ENCODE measurements at places on chromosomes 16 and 17. TPM values are rescaled to one million over a fixed set of nuclear protein-coding genes. Genes with fewer than 3 reads are reported as not detected.
A peak's percentile ranks its signal among the peaks of the same experiment; 100 is the strongest.

The FAM171A2 gene
- total RNA-seq: 53.7 TPM

The CPNE7 gene
- total RNA-seq: 5.5 TPM

The TNFRSF12A gene
- total RNA-seq: 3.0 TPM

The PAQR4 gene
- total RNA-seq: 11.8 TPM

The CCL13 gene
- total RNA-seq: not detected

The SHISA9 gene
- 0.49 TPM for total RNA-seq

DNA sequence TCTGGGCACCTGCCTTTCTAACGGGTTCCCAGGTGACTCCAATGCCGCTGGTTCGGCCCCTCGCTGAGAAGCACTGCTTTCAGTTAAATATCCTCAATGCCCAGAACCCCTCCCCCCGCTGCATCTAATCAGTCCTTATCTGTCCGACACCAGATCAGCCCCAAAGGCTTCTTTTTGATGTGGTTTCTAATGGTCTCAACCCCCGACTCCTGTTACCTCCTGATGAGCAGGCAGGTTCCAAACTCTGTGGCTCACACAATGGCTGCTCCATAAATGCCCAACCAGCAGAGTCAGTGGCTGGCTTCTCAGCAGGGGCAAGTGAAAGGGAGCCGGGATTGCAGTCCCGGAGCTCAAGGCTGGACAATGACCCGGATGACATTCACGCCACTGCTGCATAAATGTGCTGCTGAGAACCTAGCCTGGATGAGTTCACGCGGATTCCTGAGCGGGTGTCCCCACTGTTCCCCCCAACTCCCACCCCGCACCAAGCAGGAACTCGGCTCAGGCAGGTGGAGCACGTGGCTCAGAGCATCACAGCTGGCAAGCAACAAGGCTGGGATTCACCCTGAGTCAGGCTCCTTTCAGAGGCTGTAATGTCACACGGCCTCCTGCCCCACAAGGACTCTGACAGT lies 1.0 kb upstream of the SLC38A8 start:
- DNase-seq: no peak

DNA sequence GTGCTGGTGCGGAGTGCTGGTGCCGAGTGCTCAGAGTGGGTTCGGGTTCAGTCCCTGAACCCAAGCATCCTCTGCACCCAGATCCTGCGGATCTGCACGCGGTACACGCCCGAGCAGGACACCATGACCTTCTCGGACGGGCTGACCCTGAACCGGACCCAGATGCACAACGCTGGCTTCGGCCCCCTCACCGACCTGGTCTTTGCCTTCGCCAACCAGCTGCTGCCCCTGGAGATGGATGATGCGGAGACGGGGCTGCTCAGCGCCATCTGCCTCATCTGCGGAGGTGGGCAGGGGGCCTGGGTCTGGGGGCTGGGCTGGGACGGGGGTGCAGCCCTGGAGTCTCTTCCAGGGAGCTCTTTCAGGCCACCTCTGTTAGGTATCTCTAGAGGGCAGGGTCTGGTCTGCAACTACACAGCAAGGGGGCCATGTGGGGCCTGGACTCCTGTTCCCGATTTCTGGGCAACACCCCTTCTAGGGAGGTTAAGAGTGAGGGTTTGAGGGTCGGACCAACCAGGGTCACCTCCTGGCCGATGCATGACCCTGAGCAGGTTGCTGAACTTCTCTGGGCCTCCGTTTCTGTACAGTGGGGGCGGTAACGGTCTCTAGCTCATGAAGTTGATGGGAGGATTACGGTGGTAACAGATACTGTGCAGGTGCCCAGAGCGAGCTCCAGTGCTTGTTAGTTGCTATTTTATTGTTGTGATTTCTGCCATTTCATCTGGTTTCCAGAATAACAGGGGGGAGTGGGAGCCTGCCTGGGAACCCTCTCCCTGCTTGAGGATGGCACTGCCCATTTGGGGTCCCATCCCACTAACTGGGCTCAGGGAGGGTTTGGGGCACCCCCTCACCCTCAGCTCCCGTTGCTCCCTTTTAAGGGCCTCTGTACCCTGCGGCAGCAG lies 10.1 kb downstream of the GJD3 start:
- no peak for DNase-seq

DNA sequence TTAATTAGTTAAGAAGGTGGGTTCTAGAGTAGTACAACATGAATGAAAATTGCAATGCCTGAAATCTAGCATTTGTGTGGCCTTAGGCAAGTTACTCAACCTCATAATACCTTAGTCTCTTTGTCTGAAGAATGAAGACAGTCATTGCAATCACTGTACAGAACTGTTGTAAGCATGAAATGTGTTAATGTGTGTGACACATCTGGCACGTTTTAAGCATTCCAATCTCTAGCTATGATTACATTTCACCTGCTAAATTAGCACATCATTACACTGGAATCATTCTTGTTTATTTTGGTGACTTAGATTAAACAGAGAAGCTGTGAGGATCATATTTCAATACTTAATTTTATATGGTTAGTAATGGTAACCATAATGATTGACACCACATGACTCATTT lies 629.7 kb upstream of the KIF2B start:
- no peak for DNase-seq

DNA sequence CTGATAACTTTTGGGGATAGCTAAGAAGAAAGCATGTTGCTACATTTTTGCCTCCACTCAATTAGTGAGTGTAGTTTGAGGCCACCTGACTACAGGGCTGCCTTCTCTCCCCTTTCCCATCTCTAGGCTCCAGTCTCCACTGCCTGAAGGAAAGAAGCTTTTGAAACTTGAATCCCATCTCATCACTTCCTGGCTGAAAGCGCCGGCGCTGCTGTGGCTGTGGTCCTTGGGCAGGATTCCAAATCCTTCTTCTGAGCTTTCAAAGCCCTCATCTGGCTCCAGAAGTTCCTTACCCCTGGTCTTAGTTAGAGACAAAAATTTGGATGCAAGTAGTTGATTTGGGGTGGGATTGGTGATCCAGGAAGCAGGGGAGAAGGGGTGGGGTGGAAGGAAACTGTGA lies 119.4 kb downstream of the FOXL1 start:
- no peak for DNase-seq

DNA sequence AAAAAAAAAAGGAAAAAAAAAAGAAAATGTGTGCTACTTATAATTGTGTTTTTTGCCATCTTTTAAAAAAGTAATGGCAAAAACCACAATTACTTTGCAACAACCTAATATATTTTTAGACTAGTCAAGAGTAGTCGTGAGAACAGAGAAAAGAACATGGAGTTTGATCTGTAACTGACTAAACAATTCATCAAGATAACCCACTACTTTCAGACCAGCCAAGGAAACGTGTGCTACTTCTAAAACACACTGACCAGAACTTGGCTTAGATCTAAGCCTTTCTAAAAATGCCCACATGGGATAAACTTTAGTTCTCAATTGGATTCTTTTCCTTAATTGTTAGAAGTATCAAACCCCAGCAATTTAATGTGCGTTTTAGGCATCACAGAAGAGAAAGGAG lies 616 bp downstream of the PECAM1 start:
- no peak for DNase-seq

- no peak for DNase-seq
Measured at GRCh38 chr17:19714542-19715411, 1.6 kb downstream of the SLC47A2 start.

- no peak for DNase-seq
Measured at GRCh38 chr16:20349615-20350014, 2.9 kb downstream of the UMOD start.

- no peak for DNase-seq
Measured at GRCh38 chr17:83156408-83156807, 77.0 kb downstream of the METRNL start.

DNA sequence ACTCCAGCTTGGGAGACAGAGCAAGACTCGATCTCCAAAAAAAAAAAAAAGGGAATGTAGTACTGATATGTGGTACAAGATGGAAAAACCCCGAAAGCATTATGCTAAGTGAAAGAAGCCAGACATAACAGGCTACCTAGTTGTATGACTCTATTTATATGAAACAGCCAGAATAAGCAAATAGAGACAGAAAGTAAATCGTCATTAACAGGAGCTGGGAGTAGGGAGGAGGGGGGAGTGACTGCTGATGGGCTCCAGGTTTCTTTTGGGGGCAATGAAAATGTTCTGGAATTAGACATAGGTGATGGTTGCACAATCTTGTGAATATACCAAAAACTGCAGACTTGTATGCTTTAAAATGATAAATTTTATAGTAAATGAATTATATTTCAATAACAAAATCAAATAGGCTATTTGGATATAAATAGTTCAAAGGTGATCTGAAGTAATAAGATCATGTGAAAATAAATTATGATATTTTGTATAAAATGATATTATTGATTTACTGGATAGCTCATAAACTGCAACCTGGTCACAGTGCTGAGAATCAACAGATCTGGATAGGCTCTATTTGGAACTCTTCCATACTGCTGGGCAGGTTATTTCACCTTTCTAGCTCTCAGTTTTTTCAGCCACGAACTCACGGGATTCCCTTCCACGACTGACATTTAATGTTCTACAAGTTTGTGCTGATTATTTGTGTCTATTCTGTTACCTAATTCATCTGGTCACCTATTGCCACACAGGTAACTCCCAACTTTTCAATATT lies 27.1 kb downstream of the ZNF652 start:
- DNase-seq: no peak

GRCh38 chr16:56362706-56363105 lies 62.6 kb downstream of the AMFR start:
- no peak for DNase-seq

DNA sequence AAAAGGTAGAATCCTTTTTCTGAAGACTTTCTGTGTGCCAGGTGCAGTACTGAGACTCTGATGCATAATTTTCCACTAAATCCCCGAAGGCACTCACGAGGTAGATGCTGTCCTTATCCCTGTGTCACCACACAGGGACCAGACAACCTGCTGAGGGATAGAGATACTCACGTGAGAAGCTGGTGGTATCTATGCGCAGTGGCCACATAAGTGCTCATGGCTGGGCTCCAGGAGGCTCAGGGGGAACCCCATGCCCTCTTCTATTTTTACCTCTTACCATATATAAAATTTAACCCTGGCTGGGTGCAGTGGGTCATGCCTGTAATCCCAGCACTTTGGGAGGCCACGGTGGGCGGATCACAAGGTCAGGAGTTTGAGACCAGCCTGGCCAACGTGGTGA lies 38.3 kb downstream of the NT5M start:
- DNase-seq: no peak

- no peak for DNase-seq
Measured at GRCh38 chr17:27535178-27535928, 79.1 kb downstream of the KSR1 start.

GRCh38 chr16:88758227-88758943 lies 26.6 kb downstream of the PIEZO1 start:
- no peak for DNase-seq

- DNase-seq: no peak
Measured at GRCh38 chr17:40060887-40061608, 1.7 kb upstream of the THRA start.

DNA sequence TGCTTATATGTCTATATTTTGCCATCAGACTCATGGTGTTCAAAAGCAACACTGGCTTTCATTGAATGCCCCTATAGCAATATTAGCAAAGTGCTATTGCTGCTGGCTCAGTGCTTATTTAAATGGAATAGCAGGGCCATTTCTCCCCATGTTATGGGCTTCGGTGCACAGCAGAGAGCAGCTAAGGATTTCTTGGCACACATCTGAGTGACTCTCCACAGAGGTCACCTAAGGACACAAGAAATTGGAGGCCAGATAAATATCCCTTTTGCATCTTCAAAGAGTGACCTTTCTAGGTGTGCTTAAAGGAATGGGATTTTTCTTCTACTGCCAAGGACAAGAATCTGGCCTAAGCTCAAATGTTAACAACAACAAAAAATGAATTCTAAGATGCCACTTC lies 751.8 kb downstream of the CDH11 start:
- DNase-seq: no peak

- DNase-seq: no peak
Measured at GRCh38 chr17:47733674-47734410, 806 bp downstream of the TBX21 start.

DNA sequence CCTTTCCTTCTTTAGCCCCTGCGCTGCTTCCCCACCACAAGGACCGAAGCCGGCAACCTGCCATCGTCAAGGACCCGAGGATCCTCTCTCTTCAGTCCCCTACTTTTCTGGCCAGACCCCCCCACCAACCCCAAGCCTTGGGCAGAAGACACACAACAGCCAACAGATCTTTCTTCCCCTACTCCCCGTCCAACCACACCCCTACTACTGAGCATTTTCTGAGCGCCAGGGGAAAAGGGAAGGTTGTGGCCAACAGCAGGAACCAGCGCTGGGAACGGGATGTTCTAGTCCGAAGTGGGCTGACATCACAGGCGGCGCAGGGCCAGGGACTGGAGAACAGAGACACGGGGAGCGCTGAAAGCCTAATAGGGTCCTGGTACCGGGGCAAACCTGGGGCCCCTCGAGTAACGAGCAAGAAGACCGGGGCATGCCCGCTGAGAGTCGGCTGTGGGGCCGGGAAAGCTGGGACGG lies 528 bp downstream of the PER1 start:
- peak; percentile 46 for DNase-seq

- DNase-seq: no peak
Measured at GRCh38 chr16:11414815-11415775, 69.8 kb downstream of the RMI2 start.

DNA sequence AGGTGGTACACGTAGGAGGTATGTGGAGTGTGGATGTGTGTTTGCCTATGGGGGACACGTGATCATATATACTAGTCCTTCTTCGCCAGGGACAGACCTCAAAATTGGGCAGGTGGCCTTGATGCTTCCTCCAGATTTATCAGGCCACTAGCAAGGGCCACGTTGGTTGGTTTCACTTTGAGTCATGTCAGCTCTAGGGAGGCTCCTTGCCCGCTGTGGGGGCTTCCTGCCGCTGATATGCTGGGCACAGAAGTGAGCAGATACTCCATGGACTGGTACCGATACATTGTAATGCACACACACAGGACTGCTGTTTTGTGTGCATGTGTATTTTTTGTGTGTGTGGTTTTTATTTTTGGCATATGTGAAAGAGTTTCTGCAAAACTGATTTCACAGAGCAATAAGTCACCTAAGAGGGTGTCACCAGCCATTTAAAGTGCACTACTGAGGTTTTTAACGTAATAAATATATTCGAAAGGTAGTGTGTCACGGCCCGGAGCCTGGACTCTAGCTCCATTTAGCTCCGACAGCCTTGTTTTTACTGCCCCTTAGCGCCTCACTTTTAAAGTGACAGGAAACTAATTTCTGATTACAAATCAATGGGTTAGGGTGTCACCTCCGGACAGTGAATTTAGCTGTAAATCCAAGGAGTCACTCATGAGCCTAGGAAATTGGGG lies 605.5 kb upstream of the SALL1 start:
- DNase-seq: no peak

DNA sequence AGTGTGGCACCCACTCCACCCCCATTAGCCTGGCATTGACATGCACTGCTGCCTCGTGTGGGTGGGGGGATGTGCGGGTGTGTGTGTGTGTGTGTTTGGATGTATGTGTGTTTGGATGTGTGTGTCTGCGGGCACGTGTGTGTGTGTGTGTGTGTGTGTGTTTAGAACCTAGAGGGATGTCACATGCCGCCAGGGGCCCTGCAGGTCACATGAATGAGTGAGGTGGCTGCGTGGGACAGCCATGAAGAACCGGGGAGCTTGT lies 9.0 kb downstream of the KATNB1 start:
- DNase-seq: no peak

GRCh38 chr17:74016461-74016860 lies 187.0 kb upstream of the RPL38 start:
- no peak for DNase-seq

GRCh38 chr17:36761203-36761950 lies 160.0 kb downstream of the MRM1 start:
- no peak for DNase-seq

GRCh38 chr17:9409878-9410277 lies 165.7 kb downstream of the STX8 start:
- no peak for DNase-seq

Data from endothelial cell (in vitro differentiated cells).